Stimulated activated CD8-positive, alpha-beta memory T cell treated with anti-CD3 and anti-CD28 coated beads, Interleukin-4, amount 100 ng/mL, for 48 hours (primary cell): ENCODE measurements at places on chromosomes 16 and 17.

GRCh38 chr16:3830625-3831254, 49.8 kb downstream of the CREBBP start:
- DNase-seq, result no peak

DNA sequence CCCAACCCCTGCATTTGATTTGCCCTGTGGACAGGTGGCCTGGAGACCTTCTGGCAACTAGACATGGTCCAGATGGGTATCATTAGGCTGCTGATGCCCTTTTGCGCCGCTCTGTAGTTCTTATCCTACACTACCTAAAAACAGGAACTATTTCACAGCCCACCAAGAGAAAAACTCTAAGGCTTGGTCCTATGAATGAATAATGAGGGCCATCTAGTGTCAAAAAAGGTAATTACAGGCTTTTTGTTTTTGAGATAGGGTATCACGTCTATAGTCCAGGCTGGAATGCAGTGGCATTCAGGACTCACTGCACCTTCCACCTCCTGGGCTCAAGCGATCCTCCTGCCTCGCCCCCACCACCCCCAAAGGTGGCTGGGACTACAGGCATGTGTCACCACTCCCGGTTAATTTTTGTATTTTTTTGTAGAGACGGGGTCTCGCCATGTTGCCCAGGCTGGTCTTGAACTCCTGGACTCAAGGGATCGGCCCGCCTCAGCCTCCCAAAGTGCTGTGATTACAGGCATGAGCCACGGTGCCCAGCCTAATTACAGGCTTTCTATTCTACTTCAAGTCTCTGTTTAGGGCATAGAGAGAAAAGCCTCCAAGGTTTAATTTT, 20.9 kb downstream of the COIL start:
- no peak for DNase-seq

DNA sequence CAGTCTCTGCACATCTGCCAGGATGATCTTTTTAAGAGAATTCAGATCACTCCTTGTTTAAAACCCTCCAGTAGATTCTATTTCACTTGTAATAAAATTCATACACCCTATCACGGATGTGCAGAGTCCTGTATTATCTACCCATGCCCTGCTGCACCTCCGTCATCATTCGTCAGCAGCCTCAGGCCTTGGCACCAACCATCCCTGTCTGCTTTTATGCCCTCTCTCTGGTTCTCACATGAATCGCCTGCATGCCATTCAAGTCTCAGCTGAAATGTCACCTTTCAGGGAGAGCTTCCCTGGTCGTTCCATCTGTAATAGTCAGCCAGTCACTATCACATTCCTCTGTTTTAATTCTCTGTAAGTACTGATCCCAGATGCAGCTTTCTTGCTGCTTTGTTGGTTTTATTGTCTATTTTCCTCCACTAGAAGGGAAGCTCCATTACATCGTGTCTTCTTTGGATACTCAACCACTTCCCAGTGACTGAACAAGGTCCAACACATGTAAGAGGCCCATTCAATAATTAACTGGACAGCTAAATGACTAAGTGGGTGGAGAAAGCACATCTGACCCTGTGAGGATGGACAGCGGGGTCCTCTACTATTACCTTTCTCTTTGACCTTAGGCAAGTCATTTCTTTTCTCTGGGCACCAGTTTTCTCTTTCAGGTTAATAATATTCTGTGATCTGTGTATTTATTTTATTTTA, 81.2 kb upstream of the GOT2 start:
- DNase-seq, result no peak

DNA sequence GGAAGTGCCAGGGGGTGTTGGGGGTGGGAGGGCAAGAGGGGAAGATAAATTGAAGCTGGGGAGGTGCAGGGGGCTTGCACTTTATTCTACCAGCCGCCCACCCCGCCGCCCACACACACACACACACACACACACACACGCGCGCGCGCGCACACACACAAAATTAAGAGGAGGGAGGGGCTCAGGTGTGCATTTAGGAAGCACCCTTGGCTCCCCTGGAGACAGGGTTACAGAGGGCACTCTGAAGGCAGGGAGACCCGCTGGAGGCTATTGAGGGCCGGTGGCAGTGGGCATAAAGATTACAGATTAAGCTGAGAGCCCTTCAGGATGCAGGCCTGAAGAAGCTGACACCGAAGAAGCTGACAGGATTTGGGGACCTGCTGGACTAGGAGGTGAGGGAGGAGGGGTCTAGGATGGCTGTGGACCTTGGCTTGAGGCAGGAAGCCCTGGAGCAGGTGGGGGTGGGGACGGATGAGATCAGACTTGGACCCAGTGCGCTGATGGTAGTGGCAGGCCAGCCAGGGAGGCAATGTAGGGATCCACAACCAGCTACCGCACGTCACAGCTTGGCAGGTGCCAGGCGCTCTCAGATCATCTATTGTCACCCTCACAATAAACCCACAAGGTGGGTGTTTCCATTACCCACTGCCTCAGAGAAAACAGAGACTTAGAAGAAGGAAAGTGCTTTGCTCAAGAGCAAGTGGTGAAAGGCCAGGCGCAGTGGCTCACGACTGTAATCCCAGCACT, 772 bp upstream of the SAMD14 start:
- DNase-seq, result no peak

GRCh38 chr16:74769586-74770190, 4.9 kb downstream of the FA2H start:
- no peak for DNase-seq

DNA sequence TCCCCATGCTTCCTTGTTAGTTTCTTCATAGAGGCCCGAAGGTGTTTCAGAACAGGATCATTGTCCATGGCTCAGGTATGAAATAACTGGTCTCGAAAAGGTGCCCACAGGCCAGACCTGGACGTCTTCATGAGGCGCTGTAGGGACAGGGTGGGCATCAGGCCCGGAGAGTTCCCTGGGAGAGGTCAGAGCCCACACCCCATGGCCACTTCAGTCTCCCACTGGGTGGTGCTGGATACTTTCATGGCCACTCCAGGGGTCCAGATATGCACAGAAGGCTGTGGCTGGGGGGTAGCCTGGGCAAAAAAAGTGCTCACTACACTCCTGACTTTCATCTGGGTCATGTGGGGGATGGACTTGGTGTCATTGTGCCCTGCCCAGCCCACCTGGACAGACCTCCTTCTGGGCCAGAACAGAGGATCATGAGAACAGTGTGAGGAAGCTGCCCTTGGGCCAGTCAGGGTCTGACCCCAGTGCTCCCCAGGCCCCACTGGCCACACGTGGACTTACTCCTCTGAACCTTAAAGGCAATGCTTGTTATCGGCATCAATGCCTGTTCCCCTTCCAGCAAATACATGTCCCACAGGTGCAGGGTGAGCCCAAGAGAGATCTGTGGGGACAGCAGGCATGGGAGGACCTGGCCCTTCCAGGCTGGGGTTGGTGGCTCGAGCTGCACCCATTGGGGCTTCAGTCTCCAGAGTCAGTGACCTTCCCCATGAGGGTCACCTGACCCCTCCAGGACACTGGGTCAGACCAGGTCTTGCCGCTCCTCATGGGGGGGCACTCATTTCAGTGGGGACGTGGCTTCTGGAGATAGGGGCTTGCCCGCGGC, 36.9 kb downstream of the LGALS9 start:
- no peak for DNase-seq

- peak; percentile 82 for DNase-seq
Observed at GRCh38 chr17:64661976-64662773, at the start of gene SMURF2. Gene SMURF2, minus strand, starts transcription at chr17:64662307. Its CDS starts 427 bp downstream, at chr17:64661880.

GRCh38 chr17:74671031-74671771, 41.5 kb downstream of the CD300LF start:
- DNase-seq, result peak; percentile 86

DNA sequence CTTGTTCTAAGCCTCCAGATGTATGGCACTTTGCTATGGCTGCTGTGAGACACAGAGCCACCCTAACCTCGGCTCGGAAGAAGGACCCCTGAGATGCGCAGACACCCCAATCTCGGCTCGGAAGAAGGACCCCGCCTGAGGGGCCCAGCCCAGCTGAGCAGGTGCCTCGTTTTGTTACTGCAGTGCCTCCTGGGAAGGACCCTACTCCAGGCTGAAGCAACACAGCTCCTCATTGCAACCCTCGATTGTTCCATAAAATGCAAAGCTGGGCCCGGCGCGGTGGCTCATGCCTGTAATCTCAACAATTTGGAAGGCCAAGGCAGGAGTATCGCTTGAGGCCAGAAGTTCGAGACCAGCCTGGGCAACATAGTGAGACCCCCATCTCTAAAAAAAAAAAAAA, 61.3 kb downstream of the C16orf95 start:
- no peak for DNase-seq

DNA sequence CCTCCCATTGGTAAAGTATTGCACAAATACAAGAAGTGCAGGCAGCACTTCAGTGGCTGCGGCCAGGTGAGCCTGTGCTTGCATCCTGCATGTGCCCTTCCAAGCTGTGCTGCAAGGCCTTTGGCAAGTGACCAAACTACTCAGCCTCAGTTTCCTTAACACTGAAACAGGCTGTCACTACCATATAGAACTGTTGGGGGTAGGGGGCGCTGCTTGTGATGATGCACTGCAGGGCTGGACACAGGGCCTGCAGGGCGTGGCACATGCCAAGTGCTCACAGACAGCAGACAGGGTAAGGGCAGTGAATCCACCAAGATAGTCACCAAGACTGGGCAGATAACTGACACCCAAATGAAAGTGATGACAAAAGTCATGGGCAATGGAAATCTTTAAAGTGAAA, 65.6 kb upstream of the SREBF1 start:
- no peak for DNase-seq

DNA sequence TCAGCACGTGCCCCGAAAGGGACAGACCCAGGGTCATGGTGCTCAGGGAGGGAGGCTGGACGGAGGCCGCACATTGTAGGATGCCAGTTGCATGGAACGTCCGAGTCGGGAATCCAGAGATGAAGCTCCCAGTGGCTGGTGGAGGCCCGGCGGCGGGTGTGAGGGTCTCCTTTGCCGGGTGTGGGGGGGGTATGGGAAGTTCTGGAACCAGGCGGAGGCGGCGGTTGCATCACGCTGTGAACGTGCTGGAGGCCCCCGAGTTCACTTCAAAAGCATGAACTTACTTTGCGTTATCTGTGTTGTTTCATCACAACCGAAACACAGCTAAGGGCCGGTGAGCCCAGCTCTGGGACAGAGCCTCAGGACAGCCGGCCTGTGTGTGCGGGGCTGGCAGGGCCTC, 73.4 kb upstream of the GNG13 start:
- no peak for DNase-seq

DNA sequence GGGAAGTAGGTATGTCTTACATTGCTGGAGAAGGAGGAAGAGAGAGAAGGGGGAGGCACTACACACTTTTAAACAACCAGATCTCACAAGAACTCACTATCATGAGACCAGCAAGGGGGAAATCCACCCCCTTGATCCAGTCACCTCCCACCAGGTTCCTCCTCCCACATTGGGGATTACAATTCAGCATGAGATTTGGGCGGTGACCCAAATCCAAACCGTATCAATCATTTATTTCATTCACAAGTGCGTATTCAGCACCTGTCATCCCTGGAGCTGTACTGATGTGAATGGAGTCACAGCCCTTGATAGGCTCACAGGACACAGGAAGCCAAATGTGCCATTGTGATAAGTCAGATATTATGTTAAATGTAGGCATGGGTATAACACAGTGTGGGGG, 228.3 kb upstream of the HSBP1 start:
- no peak for DNase-seq

DNA sequence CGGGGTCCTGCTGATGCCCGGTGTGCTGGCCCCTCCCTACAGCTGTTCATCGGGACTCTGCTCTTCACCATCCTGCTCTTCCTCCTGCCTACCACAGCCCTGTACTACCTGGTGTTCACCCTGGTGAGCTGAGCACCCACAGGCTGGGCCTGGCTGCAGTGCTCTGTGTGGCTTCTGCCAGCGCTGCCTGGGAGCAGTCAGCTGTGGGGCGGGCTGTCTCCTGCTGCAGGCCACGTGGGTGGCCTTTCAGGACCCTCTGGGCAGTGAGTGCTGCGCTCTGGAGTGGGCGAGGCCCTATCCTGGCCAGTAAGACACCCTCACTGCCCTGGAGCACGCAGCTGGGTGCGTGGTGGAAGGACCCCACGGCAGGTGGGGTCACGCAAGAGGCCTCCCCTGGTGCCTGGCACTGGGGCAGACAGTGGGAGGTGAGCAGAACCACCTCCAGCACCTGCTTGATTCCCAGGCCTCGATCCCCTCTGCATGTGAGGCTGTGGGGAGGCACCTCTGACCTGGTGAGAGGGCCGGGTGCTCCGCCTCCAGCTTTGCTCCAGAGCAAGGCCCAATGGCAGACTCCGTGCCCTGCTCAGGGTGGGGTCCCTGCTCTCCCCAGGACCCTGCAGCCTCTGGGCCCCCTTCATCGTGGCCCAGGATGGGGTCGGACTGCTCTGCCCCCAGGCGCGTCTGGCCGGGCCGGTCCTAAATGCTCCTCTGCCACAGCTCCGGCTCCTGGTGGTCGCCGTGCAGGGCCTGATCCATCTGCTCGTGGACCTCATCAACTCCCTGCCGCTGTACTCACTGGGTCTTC, 9.5 kb upstream of the RAB40C start:
- no peak for DNase-seq

DNA sequence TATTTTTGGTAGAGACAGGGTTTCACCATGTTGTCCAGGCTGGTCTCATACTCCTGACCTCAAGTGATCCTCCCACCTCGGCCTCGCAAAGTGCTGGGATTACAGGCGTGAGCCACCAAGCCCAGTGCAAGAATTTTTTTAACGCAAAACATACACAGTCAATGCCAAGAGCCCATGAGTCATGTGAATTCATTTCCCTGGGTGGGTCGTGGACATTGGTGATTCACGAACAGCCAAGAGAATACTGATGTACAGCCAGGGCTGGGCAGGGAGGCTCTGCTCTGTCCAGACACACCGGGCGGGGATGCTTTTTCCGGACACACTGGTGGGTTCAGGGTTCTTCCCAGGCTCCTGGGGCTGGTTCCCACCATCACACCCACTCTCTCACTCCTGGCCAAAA, 17.7 kb downstream of the SLC38A8 start:
- DNase-seq, result no peak

DNA sequence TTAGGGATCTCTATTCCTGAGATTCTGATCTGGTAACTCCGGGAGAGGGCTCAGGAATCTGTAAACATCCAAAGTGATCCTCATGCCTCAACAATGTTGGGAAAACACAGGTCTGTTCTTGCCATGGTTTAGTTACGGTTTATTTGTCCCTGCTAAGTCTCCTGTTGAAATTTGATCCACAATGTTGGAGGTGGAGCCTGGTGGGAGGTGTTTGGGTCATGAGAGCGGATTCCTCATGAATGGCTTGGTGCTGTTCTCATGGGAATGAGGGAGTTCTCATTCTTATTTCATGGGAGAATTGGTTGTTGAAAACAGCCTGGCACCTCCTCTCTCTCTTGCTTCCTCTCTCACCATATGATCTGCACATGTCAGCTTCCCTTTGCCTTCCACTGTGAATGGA, 608.6 kb upstream of the GOT2 start:
- DNase-seq, result no peak

- DNase-seq, result no peak
Observed at GRCh38 chr16:65816556-65816955, 549.9 kb upstream of the CDH5 start.

GRCh38 chr17:20098314-20098713, 89.2 kb downstream of the SPECC1 start:
- no peak for DNase-seq

GRCh38 chr16:69344171-69344570, 4.6 kb downstream of the NIP7 start:
- no peak for DNase-seq
